Activated naive CD8-positive, alpha-beta T cell treated with anti-CD3 and anti-CD28 coated beads for 36 hours (primary cell): ENCODE measurements at places on chromosomes 4 and X.

DNA sequence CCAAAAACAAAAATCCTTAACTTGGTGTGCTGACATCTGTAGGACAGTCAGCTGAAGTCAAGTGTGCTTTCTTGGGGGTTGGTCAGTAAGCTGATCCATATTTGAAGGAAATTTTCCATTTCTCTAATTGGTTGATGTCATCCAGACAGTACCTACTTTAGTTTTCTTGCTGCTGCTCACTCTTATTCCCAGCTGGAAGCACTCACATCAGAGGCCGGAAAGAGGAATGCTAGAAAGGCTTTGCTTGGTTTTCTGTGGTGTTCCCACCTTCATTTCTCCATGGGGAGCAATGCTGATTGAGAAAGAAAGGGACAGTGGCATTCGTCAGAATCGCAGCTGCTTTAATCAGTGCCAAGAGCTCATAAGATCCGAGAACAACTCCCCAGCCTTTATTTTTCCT is 227.0 kb downstream of the C4orf33 start:
- no peak for DNase-seq

DNA sequence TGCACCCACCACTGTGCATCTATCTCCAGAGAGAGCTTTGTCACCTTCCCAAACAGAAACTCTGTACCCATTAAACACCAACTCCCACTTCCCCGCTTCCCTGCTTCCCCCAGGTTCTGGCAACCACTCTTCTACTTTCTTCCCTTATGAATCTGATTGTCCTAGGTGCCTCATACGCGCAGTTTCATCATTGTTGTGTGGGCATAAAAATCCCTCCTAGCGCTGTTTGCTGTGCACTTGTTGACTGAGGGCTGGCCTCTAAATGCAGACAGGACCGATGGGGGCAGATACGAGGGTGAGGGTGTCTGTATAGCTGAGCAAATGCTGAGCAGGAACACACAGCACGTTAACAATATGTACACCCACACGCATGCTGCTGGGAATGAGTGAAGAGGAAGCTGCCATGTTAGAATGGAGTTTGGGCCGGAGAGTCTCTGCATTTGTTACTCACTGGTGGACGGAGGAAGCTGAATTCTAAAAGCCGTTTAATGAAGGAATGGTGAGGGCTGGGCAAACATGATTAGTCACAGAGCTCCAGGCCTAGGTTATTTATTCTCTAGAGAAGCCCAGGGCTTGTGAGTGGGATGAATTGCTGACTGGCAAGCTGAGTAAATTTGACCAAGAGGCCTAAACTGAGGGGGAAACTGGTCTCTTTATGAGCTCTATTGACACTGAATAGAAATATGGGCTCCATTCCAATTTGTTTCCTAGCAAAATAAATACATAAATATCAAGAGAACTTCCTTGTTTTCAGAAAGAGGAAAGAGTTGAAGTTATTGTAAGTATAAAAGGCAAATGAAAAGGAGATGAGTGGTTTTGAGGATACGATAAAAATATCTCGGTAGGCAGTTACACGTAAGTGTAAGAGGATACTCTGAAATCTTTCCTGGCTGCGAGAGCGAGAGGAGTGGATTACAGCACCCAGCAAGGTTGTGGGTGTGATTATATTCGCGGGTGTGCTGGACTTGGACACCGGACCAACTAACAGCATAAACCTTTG is 95.9 kb upstream of the RPS6KA3 start:
- no peak for DNase-seq

DNA sequence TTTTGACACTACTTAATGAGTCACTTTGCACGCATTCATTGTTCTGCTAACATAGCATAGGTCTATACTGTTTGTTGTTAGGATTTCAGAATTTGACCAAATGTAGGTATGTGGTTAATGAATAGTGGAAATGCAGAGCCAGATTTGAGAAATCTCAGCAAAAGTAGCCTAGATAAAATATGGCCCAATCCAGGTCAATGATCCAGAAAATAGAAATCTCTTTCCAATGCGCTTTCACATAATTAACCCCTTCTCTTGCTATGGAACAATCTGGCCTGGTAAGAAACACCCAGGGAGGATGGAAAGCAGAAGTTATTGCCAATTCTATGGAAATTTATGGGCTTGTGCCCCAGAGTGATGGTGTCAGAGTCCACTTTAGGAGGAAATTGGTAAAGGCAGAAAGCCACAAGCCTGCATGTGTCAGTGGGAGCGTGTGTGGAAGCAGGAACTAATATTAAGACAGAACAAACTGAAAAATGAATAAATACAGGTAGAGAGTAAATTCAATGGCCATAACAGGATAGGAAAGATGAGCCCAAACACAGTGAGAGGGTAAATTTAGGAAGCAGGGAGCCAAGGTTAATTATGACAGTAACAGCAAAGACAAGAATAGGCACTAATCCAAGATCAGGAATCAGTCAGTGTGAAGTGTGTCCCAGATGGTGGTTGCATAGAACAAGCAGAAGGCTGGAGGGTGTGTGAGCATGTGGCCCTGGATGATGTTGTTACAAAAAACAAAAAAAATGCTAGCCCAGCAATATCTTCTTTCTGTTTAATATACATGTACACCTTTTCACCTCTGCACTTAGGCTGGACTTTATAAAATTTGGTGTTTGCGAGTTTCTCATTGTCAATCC is 102.9 kb downstream of the SYTL5 start:
- no peak for DNase-seq

DNA sequence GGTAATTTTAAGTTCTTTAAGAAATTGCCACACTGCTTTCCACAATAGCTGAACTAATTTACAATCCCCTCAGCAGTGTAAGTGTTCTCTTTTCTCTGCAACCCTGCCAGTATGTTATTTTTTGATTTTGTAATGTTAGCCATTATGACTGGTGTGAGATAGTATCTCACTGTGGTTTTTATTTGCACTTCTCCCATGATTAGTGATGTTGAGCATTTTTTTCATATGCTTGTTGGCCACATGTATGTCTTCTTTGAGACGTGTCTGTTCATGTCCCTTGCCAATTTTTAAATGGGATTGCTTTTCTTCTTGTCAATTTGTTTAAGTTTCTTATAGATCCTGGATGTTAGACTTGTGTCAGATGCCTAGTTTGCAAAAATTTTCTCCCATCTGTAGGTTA is 86.1 kb downstream of the BMP3 start:
- no peak for DNase-seq

DNA sequence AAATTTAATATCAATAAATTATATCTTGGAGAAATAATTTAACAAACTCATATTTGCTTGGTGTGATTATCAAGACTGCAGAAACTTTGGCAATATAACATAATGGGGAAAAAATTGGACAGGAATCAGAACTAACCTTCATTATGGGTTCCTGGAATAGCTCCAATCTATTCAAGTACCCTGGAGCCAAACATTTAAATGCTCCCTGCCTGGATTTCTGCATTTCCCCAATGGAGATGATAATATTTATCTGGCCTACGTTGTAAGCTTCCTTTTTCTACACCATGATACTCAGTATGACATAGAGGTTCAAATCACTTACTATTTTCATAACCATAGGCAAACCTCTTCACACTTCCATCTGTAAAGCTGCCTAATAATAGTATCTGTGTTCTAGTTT is 326.8 kb downstream of the TRIML1 start:
- no peak for DNase-seq

- DNase-seq, result no peak
These were observed 2.5 kb upstream of the USP27X start for GRCh38 chrX:49876750-49877149.

- DNase-seq, result no peak
These were observed 18.9 kb downstream of the TMEM175 start for GRCh38 chr4:951186-951585.

- DNase-seq, result no peak
These were observed 25.8 kb upstream of the TBL1X start for GRCh38 chrX:9438933-9439494.

DNA sequence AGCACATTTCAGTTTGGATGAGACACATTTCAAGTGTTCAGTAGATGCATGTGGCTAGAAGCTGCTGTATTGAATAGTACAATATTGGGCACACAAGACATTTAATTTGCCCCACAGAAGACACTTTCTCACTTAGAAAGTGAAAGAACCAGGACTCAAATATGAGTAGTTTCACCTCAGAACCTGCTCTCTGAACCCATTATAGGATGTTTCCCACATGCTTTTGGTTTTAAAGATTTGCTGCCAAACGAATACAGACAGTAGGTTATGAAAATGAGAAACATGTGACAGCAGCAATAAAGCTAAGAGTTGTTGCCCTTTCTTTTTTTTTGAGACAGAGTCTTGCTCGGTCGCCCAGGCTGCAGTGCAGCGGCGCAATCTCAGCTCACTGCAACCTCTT is 32.3 kb downstream of the C4orf54 start:
- no peak for DNase-seq

- DNase-seq, result no peak
These were observed 372.9 kb upstream of the TENM3 start for GRCh38 chr4:181870326-181870725.

GRCh38 chrX:41001327-41001726 is 83.9 kb upstream of the USP9X start:
- DNase-seq, result no peak

- DNase-seq, result no peak
These were observed 18.8 kb upstream of the VSIG1 start for GRCh38 chrX:108025954-108026600.

DNA sequence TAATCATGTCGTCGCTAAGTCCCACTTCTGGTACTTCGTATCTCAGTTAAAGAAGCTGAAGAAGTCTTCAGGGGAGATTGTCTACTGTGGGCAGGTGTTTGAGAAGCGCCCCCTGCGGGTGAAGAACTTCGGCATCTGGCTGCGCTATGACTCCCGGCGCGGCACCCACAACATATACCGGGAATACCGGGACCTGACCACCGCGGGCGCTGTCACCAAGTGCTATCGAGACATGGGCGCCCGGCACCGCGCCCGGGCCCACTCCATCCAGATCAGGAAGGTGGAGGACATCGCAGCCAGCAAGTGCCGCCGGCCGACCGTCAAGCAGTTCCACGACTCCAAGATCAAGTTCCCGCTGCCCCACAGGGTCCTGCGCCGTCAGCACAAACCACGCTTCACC is 11.3 kb downstream of the PNCK start:
- DNase-seq, result no peak

DNA sequence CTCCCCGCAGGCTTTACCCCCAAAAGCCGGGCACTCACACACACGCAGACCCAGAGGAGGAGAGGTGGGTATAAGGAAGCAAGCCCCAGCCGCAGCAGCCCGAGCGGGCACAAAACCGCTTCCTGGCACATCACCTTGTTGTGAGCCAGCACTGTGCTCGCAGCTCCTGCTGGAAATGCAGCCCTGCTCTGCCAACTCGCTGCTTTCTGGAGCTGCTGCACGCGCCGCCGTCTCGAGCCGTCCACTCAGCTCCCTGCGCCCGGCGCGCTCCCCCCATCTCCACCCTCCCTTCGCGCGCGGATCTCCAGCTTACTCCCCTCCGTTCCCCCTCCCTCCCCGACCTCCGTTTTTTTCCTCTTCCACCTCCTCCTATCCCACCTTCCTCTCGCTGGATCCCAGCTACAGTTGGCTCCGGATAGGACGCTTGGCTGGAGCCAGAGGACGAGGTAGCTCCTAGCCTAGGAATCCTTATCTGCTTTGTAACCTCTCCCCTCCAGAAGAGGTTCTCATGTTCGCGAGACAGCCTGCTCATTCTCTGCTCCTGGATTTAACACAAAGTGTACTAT is at the start of gene SPOCK3:
TSS of gene SPOCK3 (minus strand) at position 179 of the 566 bp plus-strand sequence.
- peak; percentile 13 for DNase-seq

DNA sequence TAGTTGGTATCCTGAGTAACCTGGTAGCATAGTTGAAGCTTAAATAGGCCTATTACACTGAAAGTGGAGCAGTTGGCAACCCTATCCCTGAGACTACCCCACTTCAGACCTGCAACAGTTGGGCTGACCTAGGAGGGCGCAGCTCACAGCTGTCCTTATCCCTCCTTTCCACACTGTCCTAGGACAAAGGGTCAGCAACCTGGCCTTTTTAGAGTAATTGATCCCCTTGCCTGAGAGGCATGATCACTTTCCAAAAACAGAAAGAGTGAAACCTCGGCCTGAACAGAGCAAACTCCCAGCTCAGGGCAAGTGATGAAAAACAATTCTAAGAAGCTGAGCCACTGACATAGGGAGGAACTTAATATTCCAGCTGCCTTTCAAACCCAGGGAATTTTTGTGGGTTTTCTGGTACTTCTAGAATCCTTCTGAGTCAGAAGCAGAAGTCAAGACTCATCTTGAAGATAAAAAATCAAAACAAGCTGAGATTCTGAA is 94.9 kb upstream of the MYOZ2 start:
- DNase-seq, result no peak

DNA sequence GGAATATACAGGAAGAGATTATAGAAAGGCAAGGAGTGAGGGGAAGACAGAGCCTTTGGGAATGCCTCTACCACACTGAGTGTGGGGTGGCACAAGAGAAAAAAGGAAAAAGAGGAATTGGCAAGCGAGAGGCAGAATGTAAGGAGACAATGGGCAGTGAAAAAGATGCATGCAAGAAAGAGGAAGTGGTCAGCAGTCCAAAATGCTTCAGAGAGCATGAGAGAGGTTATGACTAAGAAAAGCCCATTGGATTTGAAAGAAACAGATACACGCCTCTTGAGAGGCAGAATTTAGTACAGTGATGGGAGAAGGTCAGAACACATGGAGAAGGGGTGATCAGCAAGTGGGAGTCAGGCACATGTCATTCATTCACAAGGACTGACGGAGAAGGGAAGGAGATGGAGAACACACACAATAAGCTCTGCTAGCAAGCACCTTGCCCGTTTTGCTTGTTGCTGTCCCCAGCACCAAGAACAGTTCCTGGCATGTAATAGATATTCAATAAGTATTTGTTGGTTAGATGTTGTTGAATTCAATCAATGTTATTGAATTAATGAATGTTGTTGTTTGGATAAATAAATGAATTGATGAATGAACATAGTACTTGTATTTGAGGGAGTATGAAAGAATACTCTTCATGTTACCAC is 6.3 kb downstream of the DCHS2 start:
- no peak for DNase-seq

GRCh38 chr4:184860018-184860779 is 34.4 kb upstream of the ACSL1 start:
- DNase-seq, result no peak

GRCh38 chr4:7439699-7440098 is 5.0 kb upstream of the PSAPL1 start:
- no peak for DNase-seq

- no peak for DNase-seq
These were observed 95.9 kb upstream of the PTPN13 start for GRCh38 chr4:86497980-86498862.

DNA sequence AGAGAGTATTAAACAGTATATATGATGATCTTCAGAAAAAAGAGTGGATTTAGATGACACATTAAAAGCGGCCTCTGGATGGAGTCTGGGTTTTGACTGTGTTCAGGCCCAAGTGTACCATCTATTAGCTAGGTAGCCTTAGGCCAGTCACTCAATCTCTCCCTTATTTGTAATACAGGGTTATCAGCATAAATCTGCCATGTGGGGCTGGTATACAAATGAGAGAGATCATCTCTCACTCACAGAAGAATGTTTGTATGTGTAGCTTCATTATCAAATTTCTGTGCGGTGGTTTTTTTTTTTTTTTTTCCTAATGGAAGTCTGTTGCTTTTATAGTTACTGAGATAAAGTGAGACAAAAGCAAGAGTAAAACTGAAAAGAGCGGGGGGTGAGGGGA is 12.7 kb downstream of the SLC2A9 start:
- DNase-seq, result no peak
